ENCODE measurements at places on chromosomes 6 and 20.
A peak's percentile ranks its signal among the peaks of the same experiment; 100 is the strongest.

DNA sequence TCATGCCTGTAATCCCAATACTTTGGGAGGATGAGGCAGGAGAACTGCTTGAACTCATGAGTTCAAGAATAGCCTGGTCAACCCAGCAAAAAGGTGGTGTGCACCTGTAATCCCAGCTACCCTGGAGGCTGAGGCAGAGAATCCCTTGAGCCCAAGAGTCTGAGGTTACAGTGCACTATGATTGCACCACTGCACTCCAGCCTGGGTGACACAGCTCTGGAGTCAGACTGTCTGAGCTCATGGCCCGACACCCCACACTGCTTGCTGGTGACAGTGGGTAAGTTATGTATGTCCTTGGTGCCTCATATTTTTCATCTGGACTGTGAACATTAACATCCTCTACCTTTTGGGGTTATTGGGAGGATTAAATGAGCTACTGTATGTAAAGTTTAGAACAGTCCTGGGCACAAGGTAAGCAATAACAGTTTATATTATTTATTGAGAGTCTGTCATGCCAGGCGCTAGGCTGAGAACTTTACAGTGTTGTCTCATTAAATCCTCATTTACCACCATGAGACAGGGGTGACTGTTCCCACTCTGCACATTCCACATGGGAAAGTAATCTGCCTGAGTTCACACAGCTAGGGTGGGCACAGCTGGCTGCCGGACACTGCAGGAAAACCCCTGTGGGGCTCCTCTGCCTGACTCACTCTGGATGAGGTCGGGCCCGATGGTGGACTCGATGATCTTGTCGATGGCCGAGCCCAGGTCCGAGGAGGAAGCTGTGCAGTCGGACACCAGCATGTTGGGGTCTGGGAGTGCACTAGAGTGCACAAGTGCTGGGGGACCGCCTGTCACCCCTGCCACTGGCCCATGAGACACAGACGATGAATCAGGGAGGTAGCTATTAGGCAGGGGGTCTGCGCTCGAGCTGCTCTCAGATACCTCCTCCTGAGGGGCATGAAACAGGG is 2.9 kb downstream of the ZNF335 start:
- no peak for DNase-seq

DNA sequence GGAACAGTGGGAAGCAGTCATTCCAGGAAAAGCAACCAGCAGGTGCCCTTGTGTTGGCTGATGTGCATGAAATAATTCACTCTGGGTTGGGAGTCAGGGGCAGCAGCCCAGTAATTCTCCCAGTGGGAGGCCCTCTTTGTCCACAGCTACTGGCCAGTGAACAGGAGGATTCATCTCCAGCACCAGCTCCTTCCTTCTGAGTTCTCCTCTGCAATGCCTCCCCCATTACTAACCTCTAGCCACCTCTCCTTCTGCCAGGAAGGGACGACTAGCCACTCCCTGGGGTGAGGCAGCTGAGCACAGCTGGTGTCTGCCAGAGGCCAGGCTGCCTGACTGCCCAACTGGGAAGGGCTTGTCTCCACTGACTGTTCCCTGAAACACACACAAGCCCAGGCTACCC is 12.5 kb upstream of the R3HDML start:
- DNase-seq: no peak

- no peak for DNase-seq
These were observed 169.8 kb downstream of the ERMARD start for GRCh38 chr6:169921217-169921616.

- peak; percentile 62 for DNase-seq
These were observed 11.1 kb downstream of the CDH4 start for GRCh38 chr20:61263084-61263695.

- DNase-seq: no peak
These were observed 317.6 kb upstream of the TSHZ2 start for GRCh38 chr20:52654567-52654966.

DNA sequence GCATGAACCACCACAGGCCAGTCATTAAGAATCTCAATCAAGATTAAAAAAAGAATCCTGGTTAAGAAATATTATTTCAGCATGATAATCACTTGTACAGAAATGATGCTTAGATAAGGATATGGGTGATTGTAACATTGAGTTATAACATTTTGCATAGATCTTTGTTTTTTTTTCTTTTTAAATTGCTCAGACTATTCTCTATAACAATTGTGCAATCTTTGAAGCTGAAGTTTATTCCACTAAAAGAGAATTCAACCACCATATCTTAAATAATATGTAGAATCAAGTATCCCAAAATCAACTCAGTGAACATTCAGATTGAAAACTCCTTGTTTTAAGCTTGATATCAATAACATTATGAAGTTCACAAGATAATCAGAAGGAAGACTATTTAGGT is 663 bp upstream of the SMIM28 start:
- DNase-seq: no peak

- peak; percentile 44 for DNase-seq
These were observed 8.0 kb upstream of the BCAS1 start for GRCh38 chr20:54078296-54078984.

DNA sequence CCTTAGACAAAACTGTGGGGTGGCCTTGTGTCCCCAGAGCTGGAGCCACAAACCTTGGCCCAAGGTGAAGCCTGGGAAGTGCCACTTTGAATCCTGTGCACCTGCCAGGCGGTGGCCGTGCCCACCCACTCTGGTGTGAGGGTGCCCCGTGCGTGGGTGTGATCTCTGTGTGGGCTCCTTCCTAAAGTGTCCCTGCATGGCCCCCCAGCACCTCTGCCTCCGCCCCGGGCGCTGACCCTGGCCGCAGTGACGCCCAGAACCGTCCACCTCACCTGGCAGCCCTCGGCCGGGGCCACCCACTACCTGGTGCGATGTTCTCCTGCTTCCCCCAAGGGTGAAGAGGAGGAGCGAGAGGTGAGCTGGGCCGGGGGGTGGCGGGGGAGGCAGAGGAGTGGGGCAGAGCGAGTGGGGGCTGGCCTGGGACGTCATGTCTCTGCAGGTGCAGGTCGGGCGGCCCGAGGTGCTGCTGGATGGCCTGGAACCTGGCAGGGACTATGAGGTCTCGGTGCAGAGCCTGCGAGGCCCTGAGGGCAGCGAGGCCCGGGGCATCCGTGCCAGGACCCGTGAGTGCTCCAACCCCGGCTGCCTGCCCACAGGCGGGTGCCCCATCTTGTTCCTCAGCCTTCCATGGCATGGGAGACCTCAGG is 18.3 kb downstream of the COL20A1 start:
- no peak for DNase-seq

- DNase-seq: no peak
These were observed 11.0 kb downstream of the ECT2L start for GRCh38 chr6:138806889-138807288.

GRCh38 chr6:44925100-44925739 is 402.9 kb upstream of the RUNX2 start:
- DNase-seq: no peak

DNA sequence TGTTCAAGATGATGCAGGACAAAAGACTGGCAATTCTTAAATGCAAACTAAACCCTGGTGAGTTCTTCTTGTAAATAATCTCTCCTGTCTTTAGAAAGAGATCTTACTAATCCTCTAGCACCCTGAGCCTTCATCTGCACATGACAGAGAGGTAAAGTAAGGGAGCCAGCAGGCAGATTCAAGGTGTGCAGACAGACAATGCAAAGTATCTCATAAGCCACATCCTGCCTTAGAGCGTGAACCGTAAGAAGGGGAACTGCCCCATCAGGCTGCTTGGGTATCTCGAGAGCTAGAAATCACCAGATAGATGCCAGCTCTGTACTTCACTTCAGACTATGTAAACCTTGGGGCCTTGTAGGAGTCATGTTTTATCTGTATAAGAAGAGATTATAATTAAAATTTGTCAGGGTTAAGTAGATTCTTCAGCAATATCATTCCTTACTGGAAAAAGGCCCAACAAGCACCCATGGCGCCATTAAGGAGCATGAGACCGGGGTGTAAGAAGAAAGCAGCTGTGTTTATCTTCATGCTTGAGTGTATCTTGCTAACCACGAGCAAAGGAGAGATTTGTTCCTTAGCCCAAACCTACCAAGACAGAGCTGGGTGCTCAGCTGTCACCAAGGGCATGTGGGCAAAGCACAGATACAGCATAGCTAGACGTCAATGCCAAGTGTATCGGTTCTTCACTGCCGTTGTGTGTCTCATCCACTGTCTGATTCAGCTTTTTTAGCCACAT is 24.4 kb downstream of the CNR1 start:
- DNase-seq: no peak

- no peak for DNase-seq
These were observed 10.5 kb upstream of the MAP1LC3A start for GRCh38 chr20:34547844-34548613.

- no peak for DNase-seq
These were observed 665 bp downstream of the FASTKD5 start for GRCh38 chr20:3158968-3159431.

DNA sequence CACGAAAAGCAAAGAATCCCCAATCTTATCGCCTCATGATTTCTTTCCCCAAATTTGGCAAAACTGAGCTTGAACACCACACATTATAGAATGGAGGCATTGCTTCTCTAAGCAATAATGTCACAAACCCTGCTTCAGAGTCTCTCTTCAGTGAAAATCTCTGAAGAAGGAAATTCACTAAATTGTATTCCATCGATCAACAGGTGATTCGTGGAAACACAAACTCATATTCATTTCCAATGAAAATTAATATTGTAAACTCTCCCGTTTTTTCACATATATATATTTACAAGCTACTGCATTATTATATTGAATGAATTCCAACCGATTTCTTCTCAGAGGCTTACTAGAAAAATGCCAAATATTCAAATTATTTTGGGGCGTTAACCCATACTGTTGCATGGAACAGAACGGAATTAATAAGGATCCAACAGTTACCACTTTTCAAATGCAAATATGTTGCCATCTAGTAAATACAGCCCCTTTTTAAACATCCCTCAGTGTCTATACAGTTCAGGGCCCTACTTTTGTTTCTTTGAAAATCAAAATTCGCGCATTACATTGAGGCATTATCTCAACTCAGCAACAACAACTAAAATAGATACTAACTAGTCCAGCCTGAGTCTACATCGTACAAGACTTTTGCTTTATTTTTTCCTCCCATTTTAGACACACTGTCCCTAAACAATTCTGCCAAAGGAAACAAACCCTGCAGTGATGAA is 1.3 kb downstream of the KIF13A start:
- DNase-seq: no peak

GRCh38 chr6:100465701-100466409 is 1.1 kb upstream of the SIM1 start:
- DNase-seq: no peak

DNA sequence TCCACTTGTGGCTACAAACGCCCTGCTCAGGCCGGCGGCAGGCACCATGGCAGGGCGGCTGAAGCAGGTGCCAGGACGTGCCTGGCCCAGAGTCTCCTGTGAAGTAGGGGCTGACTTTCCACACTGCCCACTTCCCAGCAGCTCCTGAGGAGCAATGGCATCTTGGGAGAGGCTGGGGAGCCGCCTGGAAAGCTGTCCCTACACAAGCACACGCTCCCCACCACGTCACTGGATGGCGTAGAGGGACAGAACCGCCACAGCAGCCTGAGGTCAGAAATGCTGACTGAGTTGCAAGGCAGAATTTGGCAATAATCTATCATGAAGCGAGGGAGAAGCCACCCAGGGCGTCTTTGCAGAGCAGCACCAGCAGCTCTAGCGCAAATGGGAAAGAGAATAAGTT is 86.3 kb downstream of the NINL start:
- no peak for DNase-seq

DNA sequence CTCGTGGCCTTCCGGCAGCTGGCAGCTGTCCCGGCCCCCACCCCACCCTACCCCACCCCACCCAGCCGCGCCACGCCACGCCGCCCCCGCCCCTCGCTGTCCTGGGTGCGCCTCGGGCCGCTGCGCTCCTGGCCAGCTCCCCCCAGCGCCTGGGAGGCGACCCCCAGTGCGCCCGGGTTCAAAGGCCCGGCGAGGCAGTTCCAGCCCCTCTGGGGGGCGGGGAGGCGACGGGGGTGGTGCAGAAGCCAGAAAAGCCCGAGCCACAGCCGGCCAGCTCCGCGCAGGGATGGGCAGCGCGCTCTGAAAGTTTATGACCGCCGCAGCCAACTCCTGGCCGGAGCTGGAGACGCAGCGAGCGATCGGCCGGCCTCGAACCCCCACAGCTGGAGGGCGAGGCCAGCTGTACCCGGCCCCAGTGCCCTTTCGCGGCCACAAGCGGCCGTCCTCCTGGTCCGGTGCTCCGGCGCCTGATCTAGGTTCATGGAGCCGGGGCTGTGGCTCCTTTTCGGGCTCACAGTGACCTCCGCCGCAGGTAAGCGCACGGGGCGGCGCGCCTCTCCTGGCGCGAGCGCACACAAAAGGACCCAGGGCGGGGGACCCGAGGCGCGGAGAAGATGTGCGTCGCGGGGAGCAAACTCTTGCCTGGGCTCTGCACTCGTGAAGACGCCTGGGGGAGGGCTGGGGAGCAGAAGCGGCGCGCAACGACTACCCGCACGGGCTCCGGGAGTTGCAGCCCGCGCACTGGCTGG is at the start of gene EDN3:
TSS of gene EDN3 (plus strand) at position 279 of the 749 bp plus-strand sequence. CDS start at position 481, 202 bp downstream.
- DNase-seq: no peak

GRCh38 chr6:147135211-147135681 is 69.0 kb upstream of the STXBP5 start:
- no peak for DNase-seq

DNA sequence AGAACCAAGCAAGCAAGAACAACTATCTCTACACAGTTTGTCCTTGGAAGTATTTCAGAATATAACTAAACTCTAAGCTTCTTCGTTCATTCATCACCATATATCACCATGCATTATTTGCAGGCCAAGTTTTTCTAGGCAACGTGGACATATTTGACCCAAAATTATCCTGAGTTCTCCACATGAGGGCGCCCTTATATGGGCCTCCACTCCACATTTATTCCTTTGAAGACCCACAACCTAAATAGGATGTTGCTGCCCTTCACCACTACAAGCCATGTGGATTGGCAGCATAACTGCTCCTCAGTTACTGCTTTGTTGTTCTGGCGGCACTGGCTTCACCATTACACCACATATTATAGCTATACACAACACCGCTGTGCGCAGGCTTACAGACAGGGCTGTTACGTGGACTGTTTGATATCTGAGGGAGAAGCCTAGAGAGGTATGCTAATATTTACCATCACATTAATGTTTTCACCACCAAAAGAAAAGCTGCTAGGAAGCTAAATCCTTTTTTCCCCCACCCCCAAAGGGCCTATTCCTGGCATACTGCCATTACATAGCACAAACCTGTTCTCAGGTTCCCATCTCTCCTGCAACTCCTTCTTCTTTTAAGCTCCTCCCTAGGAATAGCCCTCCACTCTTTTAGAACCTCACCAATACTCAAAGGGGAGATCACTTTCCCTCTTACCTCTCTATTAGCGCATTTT is 411.7 kb downstream of the C6orf118 start:
- DNase-seq: no peak

GRCh38 chr6:71279740-71280139 is 8.9 kb upstream of the OGFRL1 start:
- no peak for DNase-seq
